ENCODE measurements at places on chromosomes 7 and 10.

- no peak for DNase-seq
Observed at GRCh38 chr10:3199488-3199887, 26.9 kb upstream of the PITRM1 start.

GRCh38 chr7:105219771-105220160 is 169.0 kb downstream of the SRPK2 start:
- DNase-seq: peak; percentile 21

- DNase-seq: no peak
Observed at GRCh38 chr10:13845897-13846296, 259.1 kb downstream of the PRPF18 start.

GRCh38 chr10:133444342-133445267 is 9.1 kb upstream of the SCART1 start:
- DNase-seq: no peak

GRCh38 chr7:50292165-50292757 is 12.3 kb upstream of the IKZF1 start:
- DNase-seq: no peak

DNA sequence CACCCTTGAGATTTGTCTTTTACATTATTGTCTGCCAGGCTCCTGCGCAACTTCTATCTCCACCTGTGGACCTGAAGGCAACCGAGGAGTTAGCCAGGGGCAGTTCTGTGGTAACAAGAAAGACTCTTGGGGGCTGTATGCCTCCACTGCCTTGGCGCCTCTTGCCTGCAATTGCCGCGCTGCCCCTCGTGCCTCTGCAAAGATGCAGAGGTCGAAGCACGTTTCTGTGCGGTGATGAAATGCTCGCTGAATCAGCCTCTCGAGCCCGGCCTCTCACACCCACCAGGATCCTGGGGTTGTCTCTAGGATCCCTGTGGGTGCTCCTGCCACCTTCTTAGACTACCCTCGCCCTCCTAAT is 486 bp upstream of the LHFPL3 start:
- no peak for DNase-seq

DNA sequence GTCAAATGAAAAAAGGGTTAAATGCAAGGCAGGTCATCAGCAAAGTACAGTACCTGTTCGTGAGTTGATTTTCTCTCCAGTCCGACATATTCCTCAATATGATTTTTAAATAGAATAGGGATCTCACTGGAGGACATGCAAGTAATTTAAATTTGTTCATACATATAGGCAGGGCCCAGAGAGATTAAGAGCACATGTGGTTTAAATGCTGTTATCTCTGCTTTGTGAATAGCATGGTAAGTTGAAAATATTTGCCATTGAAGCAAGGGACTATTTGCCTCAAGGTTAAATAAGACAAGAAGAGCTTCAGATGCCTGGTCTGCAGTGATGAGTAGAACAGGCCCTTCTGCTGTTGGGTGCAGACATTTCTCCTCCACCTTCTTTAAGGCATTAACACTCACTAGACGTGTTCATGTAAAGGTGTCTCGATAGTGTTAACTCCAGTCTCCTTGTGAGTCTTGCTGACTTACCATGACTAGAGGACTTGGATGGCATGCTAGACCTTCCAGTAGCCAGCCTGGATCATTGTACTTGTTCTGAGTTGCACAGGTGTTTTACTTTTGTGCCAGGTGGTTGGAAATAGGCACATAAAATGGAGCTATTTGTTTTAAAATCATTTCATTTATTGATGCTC is 15.6 kb upstream of the AKR1C3 start:
- DNase-seq: no peak

DNA sequence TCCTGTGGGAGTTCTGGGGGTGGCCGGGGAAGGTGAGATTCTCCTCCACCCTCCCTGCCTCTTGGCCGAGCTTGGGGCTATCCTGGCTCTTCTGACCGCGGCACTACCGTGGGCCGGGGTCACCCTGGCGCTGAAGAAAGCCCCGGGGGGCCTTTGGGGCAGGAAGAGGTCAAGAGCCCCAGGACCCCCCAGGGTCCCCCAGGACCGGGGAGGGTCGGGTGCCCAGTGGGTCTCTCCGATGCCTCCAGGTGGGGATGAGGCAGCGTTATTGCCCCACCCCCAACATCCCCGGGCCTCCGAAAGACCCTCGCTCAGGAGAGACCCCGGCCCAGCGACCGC is 439 bp upstream of the KNDC1 start:
- DNase-seq: no peak

DNA sequence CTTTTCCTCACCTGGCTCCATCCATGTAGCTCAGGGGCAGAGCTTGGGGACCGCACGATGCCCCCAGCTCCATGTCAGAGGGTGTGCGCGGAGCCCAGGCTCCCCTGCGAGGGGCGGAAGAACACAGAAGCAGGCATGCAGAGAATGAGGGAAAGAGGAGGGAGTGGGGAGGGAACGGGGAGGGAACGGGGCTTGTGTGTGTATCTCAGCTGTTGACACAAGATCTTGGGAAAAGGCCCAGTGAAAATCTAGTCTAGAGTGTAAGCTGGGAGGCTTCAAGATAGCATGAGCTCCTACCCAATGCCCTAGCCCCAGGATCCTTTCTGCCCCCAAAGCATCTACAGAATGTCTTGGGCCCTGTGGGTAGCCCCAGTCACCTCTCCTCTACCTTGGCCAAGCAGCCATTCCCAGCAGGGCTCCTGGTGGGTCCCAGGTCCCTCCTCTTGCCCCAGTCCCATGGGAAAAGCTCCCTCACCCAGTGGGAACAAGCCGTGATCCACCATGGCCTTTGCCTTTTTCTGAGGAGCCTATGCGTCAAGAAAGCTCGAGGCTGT is 25.1 kb upstream of the NDST2 start:
- no peak for DNase-seq

DNA sequence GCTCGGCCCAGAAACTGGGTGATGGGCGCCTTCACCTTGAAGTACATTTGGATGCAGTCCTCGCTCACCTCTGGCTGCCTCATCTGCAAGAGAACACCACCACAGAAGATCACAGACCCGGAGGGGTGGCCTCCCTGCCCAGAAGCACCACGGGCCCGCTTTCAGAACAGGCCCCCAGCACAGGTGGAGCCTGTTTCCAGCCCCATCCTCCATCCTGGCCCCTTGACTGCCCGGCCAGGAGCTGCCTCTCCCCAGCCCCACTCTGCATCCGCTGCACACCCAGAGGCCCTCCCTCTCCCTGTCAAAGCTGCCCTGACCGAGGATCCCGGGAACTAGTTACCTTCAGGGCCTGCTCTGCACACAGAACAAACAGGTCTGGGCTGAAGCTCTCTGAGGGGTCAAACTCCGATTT is 724 bp downstream of the CFAP46 start:
- no peak for DNase-seq

- no peak for DNase-seq
Observed at GRCh38 chr7:80581486-80582260, 56.8 kb upstream of the CD36 start.

- peak; percentile 53 for DNase-seq
Observed at GRCh38 chr10:17062955-17063484, 66.6 kb downstream of the CUBN start.

DNA sequence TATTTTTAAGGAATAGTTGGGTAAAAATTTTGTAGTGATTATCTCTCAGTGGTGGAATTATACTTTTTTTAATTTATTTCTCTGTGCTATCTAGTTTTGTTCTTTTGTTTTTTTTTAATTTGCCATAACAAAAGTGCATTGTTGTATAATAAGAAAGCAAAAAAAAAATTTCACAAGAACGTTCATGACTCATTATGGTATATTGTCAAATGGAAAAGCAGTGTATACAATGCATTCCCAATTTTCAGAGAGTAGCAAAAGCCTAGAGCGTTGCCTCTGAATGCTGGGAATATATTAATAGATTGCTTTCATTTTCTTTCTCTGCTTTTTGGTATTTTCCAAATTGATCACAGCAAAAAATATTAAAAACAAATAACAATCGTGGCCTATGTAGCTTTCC is 46.3 kb upstream of the GPAM start:
- no peak for DNase-seq

- no peak for DNase-seq
Observed at GRCh38 chr7:159329818-159330378, 185.2 kb upstream of the VIPR2 start.

DNA sequence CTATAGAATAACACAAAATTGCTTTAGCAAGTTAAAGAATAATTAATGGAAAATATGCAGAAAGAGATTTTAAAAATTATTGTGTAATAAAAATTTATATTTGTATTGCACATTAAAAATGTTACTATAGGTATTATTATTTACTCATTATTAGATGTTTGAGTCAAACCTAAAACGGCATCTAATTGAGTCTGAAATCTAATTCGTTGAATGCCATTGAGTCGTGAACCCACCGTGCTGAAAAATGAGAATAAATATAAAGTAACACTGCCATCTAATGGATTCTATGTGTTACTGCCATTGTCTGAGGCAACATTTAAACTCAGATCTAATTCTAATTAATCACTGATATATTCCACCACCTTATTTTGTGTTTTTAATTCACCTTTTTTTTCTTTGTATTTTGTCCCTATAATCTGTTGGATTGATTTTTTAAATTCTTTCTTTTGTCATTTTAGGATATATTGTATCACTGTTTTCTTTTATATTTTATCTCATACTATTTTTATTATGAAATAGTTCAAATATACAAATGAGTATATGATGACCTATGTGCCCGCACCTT is 62.2 kb downstream of the SAMD9 start:
- DNase-seq: peak; percentile 46

DNA sequence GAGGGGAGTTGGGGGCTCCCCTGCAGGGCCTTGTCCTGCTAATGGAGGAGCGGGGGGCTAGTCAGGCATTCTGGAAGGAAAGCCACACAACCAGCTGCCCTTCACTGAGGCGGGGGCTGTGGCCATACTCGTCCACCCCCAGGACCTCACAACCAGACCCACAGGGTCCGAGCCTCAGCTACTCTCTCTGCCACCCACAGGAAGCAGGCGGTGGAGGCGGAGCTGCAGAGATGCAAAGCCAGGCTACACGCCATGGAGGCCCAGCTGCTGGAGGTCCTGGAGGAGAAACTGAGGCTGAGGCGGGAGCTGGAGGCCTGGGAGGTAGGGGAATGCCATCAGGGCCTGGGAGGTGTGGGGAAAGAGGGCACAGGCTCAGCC is 3.1 kb downstream of the ABHD11 start:
- no peak for DNase-seq

- no peak for DNase-seq
Observed at GRCh38 chr7:81154565-81154964, 235.7 kb upstream of the SEMA3C start.

GRCh38 chr10:120980279-120981255 is 129.4 kb downstream of the WDR11 start:
- DNase-seq: no peak

DNA sequence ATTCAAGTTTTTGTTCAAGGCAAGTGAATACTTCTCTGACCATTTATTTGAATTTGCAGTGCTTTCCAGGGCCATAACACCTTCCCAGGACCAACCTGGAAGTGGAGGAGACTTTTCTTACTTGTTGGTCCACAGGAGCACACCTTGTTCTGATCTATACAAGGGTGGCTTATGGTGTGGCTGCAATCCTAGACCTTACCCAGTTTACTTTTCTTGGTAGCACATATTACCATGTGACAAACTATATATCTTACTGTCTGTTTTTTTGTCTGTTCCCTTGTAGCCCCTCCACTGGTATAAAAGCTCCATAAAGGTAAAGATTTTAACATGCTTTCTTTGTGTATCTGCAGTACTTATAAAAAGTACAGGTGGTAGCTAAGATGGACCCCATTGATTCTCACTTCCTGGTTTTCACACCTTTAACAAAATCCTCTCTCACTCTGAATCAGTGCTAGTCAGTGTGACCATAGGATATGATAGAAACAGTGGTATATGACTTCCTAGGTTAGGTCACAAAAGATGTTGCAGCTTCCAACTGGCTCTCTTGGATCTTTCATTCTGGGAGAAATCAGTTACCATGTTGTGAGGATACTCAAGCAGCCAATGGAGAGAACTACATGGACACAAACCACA is 5.6 kb upstream of the ASB4 start:
- no peak for DNase-seq

GRCh38 chr7:152967958-152968357 is 208.4 kb downstream of the ACTR3B start:
- no peak for DNase-seq

DNA sequence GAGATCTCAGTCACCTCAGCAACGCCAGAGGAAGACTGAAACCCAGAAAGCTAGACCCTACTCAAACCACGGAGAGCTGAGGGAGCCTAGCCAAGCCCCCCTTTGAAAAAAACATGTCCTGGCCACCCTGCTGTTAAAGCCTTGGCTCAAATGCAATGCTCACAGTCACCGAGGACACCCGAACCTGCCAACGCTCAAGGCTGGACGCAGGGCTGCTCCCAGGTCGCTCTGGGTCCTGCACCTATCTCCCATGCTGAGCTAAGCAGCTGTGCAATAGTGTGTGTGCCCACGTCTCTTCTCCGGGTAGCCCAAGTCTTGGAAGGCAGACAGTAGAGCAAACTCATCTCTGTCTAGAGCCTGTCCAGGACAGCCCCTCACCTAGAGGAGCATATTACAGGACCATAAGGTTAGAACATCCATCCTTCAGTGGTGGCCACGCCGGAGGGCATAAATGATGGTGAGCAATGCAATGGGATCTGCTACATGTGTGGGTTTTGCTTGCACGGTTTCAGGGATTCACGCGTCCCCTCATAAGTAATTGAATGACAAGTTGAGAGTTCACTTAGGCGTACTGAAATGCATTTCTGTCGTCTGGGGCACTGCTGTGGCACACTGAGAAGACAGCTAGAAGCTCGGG is 94.2 kb upstream of the DDC start:
- no peak for DNase-seq

GRCh38 chr7:90412458-90413184 is 9.4 kb downstream of the CLDN12 start:
- DNase-seq: no peak

- no peak for DNase-seq
Observed at GRCh38 chr10:18397906-18398305, 253.5 kb downstream of the NSUN6 start.

DNA sequence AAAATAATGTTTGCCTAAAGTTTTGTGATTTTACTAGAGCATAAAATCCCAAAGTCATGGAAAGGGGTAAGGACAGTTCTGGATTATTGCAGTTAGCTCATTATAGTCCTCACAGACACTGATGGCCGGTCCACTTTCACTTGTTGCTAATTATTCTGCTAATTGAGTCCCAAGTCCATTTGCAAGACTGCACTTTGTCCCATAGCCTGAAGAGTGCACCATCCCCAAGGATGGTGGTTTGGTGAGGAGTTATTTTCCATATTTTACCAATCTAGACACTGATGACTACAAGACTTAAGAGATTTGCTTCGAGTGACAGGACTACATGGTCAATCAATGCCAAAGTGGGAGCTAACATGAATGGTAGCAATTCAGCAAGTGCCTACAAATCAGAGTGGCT is 181.8 kb upstream of the CACNA2D1 start:
- no peak for DNase-seq

DNA sequence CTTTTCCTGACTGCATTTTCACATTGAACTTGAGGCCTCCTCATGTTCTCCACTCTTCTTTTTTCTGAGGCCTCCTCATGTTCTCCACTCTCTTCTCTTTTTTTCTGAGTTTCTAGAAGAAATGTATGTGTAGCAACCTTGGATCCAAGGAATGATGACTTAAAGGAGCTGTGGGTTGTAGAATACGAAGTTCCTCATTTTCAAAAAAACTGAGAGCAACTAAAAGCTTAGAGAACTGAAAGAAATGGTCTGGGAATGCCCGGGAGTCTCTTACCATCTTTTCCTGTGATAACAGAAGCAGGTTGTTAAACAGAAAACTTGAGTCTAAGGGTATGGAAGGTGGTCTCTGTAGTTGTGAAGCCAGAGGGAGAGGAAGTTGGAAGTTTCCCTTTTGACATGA is 32.8 kb downstream of the MRPS33 start:
- no peak for DNase-seq
